ENCODE measurements at places on chromosomes 6 and 20.

- no peak for DNase-seq
Measured at GRCh38 chr6:50236164-50236563, 186.4 kb upstream of the DEFB112 start.

GRCh38 chr6:109561844-109562243, 78.8 kb upstream of the ZBTB24 start:
- DNase-seq = no peak

- no peak for DNase-seq
Measured at GRCh38 chr20:23641936-23642751, 4.4 kb upstream of the CST3 start.

GRCh38 chr6:56827908-56828649, 126.8 kb upstream of the BEND6 start:
- DNase-seq = no peak

- no peak for DNase-seq
Measured at GRCh38 chr20:22338140-22338708, 246.1 kb downstream of the FOXA2 start.

DNA sequence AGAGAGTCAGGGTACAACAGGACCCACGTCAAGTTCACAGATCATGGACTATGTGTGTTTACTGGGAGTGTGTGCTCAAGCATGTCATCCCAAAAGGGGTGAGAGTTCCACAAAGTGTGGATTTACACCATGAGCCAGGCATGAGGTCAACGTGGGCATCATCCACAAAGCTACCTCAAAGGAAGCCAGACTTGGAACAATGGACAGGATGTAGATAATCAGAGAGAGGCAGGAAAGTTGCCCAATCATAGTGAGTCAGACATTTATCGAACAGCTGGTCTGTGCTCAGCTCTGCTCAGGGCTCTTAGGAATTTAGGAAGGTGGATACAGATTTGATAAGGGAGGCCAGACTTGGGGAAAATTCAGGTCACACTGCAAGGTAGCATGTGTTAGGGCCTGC, 317.2 kb upstream of the CDYL start:
- DNase-seq = no peak

DNA sequence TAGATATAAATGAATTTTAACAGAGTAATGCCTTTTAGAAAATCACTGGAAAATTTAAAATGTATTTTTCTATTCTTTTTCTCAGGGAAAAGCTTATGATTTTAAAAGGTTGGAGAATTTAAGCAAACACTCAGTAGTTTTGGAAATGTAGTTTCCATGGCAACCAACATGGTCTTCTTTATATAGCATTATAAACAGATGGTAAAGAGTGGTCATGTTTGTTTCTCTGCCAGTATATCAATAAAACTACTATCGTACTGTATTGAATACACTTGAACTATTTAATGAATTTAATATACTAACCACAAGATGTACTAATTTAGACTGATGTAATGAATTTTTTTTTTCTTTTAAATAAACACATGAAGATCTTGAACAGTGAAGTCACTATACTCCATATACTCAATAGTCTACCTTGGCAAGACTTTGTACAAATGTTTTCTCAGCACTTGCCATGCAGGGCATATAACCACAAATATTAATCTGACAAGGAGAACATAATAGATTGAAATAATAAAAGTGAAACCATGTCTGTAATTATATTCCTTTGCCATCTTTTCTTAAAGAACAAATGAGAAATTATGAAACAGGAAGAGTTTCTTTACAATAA, 105.5 kb downstream of the PDSS2 start:
- DNase-seq = no peak

GRCh38 chr6:139846538-139847456, 472.3 kb upstream of the CITED2 start:
- DNase-seq = no peak

GRCh38 chr20:41242352-41242751, 75.2 kb downstream of the ZHX3 start:
- DNase-seq = no peak

- no peak for DNase-seq
Measured at GRCh38 chr6:1162367-1163275, 149.3 kb upstream of the FOXQ1 start.

- DNase-seq = no peak
Measured at GRCh38 chr6:54003316-54003715, 107.9 kb upstream of the MLIP start.

GRCh38 chr6:154763650-154764049, 30.4 kb downstream of the SCAF8 start:
- no peak for DNase-seq

DNA sequence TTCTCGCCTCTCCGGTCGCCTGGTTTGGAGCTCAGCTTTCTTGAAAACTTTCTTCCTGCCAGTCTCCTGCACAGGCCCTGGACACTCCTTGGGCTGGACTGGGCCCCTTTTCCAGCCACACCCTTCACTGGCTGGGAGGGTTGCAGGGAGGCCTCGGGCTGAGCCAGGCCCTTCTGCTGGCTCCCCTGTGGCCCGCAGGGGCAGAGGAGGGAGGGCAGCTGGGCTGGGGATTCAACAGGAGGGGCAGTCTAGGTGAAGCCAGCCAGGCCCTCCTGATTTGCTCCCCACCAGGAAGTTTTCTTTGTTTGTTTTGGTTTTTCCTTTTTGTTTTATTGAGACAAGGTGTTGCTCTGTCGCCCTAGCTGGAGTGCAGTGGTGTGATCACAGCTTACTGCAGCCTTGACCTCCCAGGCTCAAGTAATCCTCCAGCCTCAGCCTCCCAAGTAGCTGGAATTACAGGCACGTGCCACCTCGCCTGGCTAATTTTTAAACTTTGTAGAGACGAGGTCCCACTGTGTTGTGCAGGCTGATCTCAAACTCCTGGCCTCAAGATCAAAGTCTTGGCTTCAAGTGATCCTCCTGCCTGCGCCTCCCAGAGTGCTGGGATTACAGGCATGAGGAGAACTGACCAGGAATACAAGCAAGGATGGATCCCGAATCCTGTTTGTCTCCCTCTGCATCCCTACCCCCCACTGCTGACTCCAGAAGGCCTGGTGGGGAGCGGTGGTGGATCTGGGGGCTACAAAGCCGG, 23.5 kb upstream of the CDH22 start:
- DNase-seq = no peak

GRCh38 chr6:105967917-105968602, 118.1 kb upstream of the PRDM1 start:
- no peak for DNase-seq

All from activated CD8-positive, alpha-beta memory T cell treated with anti-CD3 and anti-CD28 coated beads for 1 hour (primary cell).